Smooth muscle cell of bladder (primary cell): ENCODE measurements at places on chromosomes 3 and 15. TPM values are rescaled to one million over a fixed set of nuclear protein-coding genes. Genes with fewer than 3 reads are reported as not detected.

The ZPLD1 gene
- total RNA-seq, result 0.28 TPM in 2 replicates

The GRM2 gene
- under 0.01 TPM in 1 of 2 replicates, not detected in the other for total RNA-seq

The HTR3E gene
- not detected in 2 replicates for total RNA-seq

The SPINK8 gene
- total RNA-seq, result not detected in 2 replicates

The ADPRH gene
- total RNA-seq, result 1.7 TPM in 2 replicates

The KCNH8 gene
- total RNA-seq, result under 0.01 TPM in 1 of 2 replicates, not detected in the other

The SLC9A9 gene
- 10.3 and 16.8 TPM in 2 replicates for total RNA-seq

The NBEAL2 gene
- total RNA-seq, result 1.00 and 1.4 TPM in 2 replicates

The SLC6A1 gene
- total RNA-seq, result under 0.01 TPM in 1 of 2 replicates, not detected in the other

The DPPA4 gene
- not detected in 2 replicates for total RNA-seq

The STRIT1 gene
- not detected in 2 replicates for total RNA-seq

The SLC6A11 gene
- not detected in 2 replicates for total RNA-seq

The MTFMT gene
- total RNA-seq, result 15.3 and 17.4 TPM in 2 replicates

The CIAO2A gene
- total RNA-seq, result 64.2 and 65.1 TPM in 2 replicates
